Activated CD8-positive, alpha-beta T cell treated with anti-CD3 and anti-CD28 coated beads, Interleukin-2, amount 10 ng/mL, durations not matched to agents 7 days and 5 days (primary cell): ENCODE measurements at places on chromosomes 5 and 9.

GRCh38 chr5:181217111-181217802 lies 5.8 kb upstream of the TRIM41 start:
- peak overlapping the region; percentile 75 for H3K4me3 ChIP-seq
- H3K36me3 ChIP-seq: peaks cover 1% of the 10 kb centered on the region
- peak overlapping the region; percentile 85 for H3K27ac ChIP-seq
- DNase-seq: peak; percentile 68
- H3K4me1 ChIP-seq: peaks cover 53% of the 10 kb centered on the region
- peaks cover 5% of the 10 kb centered on the region for H3K27me3 ChIP-seq

DNA sequence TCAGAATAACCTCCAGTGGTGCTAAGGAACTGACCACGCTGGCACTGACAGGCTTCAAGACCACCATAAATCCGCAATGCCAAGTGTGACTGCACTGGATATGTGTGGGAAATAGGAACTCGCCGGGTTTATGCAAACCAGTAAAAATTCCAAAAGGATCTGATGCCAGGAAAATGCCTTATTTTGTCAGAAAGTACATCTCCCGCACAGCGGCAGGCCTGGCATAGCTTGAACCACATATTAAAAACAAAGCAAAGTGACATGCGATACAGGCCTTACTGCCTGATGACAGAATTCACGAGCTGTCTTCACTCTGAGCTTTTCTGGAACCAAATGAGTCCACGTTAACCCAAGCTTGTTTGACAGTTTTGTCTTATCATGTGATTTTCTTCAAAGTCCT lies 139.6 kb downstream of the GLIS3 start:
- H3K36me3 ChIP-seq: no peaks in the 10 kb centered on the region
- no peak overlapping the region for H3K4me3 ChIP-seq
- no peak for DNase-seq
- H3K27me3 ChIP-seq: no peaks in the 10 kb centered on the region

DNA sequence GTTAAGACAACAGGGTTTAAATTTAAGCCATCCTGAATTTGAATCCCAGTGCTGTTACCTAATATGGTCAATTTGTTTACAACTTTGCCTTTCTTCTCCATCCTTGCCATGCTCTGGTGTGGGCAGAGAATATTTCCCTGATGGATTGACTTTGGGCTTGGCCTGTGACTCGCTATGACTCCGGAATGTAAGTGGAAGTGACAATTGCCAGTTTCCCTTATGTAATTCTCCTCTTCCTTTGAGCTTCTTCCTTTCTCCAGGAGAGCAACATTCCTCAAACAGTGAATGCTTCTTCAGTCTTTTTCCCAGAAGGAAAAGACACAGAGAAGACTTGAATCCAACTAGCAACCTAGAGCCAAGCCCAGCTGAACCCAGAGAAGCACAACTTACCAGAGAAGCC lies 159.1 kb downstream of the LURAP1L start:
- H3K4me3 ChIP-seq: no peak overlapping the region
- H3K36me3 ChIP-seq: no peaks in the 10 kb centered on the region
- H3K27me3 ChIP-seq: no peaks in the 10 kb centered on the region
- no peak for DNase-seq
- H3K27ac ChIP-seq: no peak overlapping the region

- DNase-seq: no peak
- no peak overlapping the region for H3K4me3 ChIP-seq
- H3K27me3 ChIP-seq: no peaks in the 10 kb centered on the region
- H3K36me3 ChIP-seq: no peaks in the 10 kb centered on the region
- H3K27ac ChIP-seq: no peak overlapping the region
These were observed 285.8 kb upstream of the ZNF462 start for GRCh38 chr9:106577121-106577520.
